Kidney (tissue), 22 donors: ENCODE measurements at places on chromosomes 16 and 17. TPM values are rescaled to one million over a fixed set of nuclear protein-coding genes. Genes with fewer than 3 reads are reported as not detected.

Gene CACNG5
- not detected for polyA plus RNA-seq

Gene CX3CL1
- 39.1 TPM for polyA plus RNA-seq

Gene CA5A
- not detected for polyA plus RNA-seq

Gene C1QL1
- polyA plus RNA-seq, result 25.4 TPM

Gene JUP
- 148 TPM for polyA plus RNA-seq

Gene MATCAP1
- 15.5 TPM for polyA plus RNA-seq

Gene KRT33B
- not detected for polyA plus RNA-seq

Gene CCL16
- polyA plus RNA-seq, result not detected

Gene KRT39
- polyA plus RNA-seq, result not detected

Gene SMPD3
- polyA plus RNA-seq, result 0.28 TPM

Gene TMEM114
- polyA plus RNA-seq, result not detected

Gene CHST6
- 0.04 TPM for polyA plus RNA-seq

Gene ENPP7
- 3.7 TPM for polyA plus RNA-seq

- DNase-seq, result no peak
These were observed 4.4 kb downstream of the SETD6 start for GRCh38 chr16:58519707-58520106.

DNA sequence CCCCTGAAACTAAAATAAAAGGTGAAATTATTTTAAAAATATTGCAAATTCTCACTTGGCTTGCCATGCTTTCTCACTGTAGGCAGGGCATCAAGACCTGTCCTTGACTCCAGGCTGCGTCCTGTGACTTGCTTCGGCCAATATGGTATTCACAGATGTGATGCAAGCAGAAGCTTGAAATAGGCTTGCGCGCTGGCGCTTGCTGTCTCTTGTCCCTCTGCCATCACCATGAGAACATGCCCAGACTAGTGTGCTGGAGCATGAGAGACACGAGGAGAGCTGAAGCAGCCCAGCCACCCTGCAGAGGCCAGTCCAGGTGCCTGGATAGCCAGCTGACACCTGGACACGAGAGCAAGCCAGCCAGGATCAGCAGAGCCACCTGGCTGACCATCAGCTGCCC is 21.8 kb upstream of the ZKSCAN2 start:
- DNase-seq, result no peak

- DNase-seq, result no peak
These were observed 35.2 kb upstream of the ATP2C2 start for GRCh38 chr16:84332975-84333684.

- no peak for DNase-seq
These were observed 448.6 kb downstream of the SHISA9 start for GRCh38 chr16:13350000-13350399.

GRCh38 chr17:75428543-75429469 is 23.3 kb upstream of the GRB2 start:
- no peak for DNase-seq

GRCh38 chr16:85612801-85613603 is at the start of gene GSE1:
TSS of gene GSE1 (plus strand) at chr16:85613322. CDS start at chr16:85613392, 70 bp downstream.
- DNase-seq, result peak; percentile 96

- peak; percentile 53 for DNase-seq
These were observed 11.8 kb downstream of the HID1 start for GRCh38 chr17:74960570-74961342.

DNA sequence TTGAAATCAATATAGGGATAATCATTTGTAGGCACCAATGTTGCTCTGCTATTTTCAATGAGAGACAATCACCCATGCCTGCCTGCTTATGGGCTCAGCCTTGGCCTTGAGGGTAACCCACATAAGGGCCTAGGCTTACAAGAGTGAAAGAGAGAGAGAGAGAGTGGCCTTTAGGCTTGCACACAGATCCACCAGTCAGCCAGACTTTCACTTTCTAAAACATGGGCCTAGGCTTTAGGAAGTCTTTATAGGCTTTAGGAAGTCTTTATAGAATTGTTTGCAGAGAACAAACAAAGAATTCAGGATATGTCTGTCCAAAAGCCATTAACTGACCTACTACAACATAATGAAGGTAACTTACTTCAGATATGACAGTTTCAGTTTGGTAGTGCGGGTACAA is 3.4 kb downstream of the ABCA9 start:
- no peak for DNase-seq

GRCh38 chr17:44961921-44962350 is 6.2 kb downstream of the C1QL1 start:
- no peak for DNase-seq

DNA sequence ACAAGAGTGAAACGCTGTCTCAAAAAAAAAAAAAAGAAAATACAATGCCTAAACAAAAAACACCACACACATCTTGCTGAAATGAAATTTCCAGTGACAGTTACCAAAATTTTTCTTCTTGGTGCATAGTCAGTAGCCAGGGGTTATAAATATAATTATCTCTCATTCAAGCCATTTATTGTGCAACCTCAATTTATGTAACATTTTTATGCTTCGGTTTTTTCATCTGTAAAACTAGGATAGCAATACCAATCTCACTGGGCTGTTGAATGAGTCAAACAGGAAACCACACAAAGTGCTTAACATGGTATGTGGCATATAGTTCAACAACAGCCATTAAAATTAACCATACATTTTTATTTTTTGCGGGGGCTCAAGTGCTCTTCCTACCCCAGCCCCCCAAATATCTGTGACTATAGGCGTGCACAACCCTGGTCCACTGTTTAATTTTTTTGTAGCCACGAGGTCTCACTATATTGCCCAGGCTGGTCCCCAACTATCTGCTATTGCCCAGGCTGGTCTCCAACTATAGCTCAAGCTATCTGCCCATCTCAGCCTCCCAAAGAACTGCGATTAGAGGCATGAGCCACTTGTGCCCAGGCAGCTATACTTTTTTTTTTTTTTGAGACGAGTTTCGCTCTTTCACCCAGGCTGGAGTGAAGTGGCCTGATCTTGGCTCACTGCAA is 2.6 kb downstream of the COG4 start:
- DNase-seq, result no peak

DNA sequence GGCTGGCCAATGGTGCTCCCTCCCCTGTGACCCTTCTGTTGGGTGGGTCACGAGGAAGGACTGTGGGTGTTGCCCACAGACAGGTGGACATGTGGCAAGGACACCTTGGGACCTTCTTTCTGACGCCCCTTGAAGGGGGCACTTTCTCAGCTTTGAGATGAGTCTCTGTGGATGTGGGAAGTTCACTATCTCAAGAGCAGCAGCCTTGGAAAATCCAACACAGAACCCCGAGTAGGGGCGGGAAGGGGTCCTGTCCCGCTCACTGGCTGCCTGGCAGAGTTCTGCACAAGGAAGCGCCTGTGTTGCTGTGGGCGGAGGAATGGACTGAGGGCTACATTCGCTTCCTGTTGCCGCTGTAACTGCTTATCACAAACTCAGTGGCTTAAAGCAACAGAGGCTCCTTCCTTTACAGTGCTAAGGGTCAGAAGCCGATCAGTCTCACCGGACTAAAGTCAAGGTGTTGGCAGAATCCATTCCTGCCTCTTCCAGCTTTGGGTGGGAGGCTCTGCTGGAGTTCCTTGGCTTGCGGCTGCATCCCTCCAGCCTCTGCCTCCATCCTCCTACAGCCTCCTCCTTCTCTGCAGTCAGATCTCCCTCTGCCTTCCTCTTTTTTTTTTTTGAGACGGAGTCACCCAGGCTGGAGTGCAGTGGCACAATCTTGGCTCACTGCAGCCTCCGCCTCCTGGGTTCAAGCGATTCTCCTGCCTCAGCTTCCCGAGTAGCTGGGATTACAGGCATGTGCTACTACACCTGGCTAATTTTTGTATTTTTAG is 305.2 kb downstream of the SEC14L1 start:
- no peak for DNase-seq

- no peak for DNase-seq
These were observed 96.9 kb downstream of the ADCY9 start for GRCh38 chr16:4019371-4019791.

- peak; percentile 6 for DNase-seq
These were observed 36.9 kb downstream of the XYLT1 start for GRCh38 chr16:17433577-17434451.

- no peak for DNase-seq
These were observed 467.1 kb downstream of the WWOX start for GRCh38 chr16:78566397-78567073.

DNA sequence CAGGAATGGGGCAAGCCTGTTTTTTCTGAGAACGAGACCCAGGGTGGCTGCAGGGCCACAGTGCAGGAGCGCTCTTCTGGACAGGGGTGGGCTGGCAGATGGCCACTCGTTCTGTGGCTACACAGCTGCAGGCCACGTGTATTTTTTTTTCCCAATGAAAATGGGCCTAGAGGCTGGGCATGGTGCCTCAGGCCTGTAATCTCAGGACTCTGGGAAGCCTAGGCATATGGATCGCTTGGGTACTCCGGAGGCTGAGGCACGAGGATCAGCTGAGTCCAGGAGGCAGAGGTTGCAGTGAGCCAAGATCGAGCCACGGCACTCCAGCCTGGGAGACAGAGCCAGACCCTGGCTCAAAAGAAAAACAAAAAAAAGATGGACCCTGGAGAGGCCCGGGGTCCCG is 6.8 kb downstream of the UNKL start:
- DNase-seq, result no peak

- no peak for DNase-seq
These were observed 9.5 kb upstream of the MSL1 start for GRCh38 chr17:40112191-40112711.

DNA sequence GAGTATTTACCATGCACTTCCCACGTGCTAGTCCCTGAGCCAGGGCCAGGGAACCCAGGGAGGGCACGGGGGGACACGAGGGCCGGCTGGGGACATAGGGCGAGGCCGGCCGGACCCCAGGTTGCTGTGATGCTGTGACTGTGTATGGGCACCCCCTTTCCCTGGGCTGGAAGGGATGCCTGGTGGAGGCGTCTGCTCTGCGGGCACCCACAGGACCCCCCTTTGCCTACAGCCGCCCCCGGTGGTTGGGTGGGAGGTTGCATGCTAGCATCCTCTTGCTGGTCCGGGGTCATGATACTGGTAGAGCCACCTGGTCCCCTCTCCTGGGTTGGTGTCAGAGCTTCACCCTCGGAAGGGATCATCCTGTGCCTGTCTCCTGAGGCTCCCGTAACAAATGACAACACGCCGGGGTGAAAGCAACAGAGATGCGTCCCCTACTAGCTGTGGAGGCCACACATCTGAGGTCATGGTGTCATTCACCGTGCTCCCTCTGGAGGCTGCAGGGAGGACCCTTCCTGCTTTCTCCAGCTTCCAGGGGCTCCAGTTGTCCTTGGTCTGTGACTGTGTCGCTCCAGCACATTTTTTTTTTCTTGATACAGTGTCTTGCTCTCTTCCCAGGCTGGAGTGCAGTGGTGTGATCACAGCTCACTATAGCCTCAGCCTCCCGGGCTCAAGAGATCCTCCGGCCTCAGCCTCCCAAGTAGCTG is 3.1 kb upstream of the CIAO3 start:
- DNase-seq, result no peak

- DNase-seq, result no peak
These were observed 160.9 kb upstream of the CDH5 start for GRCh38 chr16:66205287-66206231.

GRCh38 chr16:83336603-83337002 is 471.2 kb upstream of the HSBP1 start:
- no peak for DNase-seq

GRCh38 chr16:89923640-89924296 is 626 bp downstream of the TUBB3 start:
- peak; percentile 29 for DNase-seq

GRCh38 chr16:75130150-75130771 is 13.7 kb upstream of the LDHD start:
- no peak for DNase-seq

DNA sequence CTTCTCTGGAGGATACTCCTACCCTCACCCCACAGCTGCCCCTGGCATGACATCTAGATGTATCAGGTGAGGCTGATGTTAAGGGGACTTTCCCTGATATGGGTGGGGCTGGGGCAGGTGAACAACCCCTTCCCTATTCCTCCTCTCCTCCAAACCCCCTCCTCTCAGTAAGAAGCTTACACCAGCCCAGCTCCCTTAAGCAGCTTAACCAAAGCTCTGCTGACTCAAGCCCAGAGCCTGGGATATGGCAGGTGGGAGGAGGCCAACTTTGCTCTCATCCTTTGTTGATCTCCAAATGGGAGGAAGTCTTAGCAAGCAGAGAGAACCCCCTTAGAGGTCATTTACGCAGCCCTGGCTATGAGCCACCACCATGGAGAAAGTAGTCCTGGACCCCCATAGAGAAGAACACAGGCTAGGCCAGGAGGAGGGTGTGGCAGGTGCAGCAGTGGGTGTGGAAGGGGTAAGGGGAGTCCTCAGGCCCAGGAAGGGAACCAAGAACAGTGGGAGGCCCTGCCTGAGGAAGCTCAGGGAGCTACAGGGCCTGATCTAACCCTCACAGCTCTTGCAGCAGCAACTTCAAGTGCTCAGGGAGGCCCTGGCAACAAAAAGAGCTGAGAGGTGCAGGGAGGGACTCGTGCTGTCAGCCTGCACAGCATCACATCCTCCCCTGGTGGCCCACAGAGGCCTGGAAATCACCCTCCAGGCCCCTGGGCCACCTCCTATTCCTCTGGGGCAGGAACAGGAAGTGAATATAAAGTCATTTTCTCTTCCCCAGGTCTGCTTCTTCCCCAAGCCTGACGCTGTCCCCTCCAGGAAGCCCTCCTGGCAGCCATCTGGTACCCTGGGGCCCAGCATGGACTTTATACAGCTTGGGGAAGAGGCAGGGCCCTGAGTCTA is 2.9 kb downstream of the UNC119 start:
- peak; percentile 56 for DNase-seq

DNA sequence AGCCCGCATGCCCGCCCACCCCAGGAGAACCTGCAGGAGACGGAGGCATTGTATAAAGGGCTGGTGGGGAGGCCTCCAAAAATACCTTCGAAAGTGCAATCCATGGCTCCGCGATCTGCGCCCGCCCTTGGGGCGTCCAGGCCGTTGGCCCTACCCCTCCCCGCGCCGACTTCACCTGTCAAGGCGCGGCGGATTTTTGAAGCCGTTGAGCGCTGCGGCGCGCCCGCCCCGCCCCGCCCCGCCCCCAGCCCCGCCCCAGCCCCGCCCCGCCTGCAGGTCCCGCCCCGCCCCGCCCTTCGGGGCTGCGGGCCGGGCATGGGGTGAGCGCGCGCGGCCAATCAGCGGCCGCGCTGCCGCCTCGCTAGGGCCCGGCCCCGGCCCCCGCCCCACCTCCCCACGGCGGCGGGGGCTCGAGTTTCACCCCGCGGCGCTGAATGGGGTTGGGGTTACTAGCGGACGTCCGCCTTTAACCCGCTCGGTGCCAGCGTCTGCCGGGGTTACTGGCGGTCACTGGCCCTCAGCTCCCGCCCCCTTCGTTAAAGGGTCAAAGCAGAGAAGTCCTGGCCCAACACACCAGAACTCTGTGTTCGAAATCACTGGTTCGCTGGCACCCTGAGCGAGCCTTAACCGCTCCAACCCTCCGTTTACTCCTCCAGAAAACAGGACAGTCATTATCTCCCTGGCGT is 13.2 kb downstream of the SREBF1 start:
- DNase-seq, result peak; percentile 93

DNA sequence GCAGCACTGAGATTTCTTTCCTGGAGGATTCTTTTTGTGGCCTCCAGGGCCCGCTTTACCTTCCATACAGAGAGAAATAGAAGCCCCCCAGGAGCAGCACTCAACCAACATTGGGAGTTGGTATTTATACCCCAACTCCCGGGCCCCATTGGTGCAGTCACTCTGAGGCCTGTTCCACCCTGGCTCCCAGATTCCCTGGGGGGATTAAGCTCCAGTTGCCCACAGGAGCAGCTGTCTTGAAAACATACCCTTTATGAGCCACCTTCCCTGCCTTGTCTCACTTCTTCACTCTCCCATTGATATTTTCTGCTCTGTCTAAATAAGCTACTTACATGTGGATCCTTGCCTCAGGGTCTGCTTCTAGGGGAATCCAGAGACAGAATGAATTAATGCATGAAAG is 167.8 kb downstream of the KATNIP start:
- DNase-seq, result no peak

- DNase-seq, result peak; percentile 52
These were observed 32.7 kb upstream of the RPH3AL start for GRCh38 chr17:385178-385835.

GRCh38 chr16:84150926-84151325 is 5.8 kb downstream of the DNAAF1 start:
- no peak for DNase-seq
